Stimulated activated CD8-positive, alpha-beta memory T cell treated with anti-CD3 and anti-CD28 coated beads, Interleukin-4, amount 100 ng/mL, for 4 hours (primary cell): ENCODE measurements at places on chromosomes 3 and 15.

DNA sequence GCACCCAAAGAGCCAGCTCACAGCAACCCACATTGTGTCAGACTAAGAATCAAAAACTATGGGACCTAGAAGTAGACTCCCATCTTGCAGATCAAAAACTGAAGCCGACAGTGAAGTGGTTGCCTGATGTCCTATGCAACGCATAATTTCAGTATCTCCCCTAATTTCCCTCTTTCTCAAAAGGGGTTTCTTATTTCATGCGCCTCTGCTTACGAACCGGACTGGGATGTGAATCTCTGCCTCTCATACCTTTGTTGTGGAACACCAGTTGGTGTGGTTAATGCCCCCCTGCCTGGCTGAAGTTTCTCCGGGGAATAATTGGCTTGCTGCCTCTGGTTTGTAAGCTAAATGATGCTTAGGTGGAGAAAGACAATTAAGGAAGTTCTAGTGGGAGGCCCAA, 514 bp upstream of the FAM174B start:
- DNase-seq = no peak

GRCh38 chr15:32676169-32676568, 34.7 kb downstream of the SCG5 start:
- no peak for DNase-seq

DNA sequence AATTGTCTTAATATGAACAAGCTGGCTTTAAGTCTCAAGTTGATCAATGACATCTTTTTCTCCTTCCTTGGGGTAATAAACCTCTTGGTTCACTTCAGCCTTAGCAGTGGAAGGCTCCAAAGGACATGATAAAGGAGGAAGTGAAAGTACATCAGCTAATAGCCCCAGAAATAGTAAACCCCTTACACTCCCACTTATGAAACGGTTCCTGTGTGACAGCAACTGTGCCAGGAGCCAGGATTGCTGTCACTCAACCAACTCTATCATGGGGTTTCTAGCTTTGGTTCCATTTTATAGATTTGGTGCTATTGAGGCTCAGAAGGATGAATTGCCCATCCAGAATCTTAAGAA, 216.7 kb downstream of the ABHD5 start:
- DNase-seq = no peak

- DNase-seq = no peak
Observed at GRCh38 chr3:139241783-139242182, 102.0 kb upstream of the MRPS22 start.
